ENCODE measurements at places on chromosomes 7 and 10.

GRCh38 chr10:44309939-44310761 is 74.7 kb downstream of the CXCL12 start:
- DNase-seq: no peak

- DNase-seq: no peak
Observed at GRCh38 chr10:61978965-61979364, 77.5 kb downstream of the ARID5B start.

DNA sequence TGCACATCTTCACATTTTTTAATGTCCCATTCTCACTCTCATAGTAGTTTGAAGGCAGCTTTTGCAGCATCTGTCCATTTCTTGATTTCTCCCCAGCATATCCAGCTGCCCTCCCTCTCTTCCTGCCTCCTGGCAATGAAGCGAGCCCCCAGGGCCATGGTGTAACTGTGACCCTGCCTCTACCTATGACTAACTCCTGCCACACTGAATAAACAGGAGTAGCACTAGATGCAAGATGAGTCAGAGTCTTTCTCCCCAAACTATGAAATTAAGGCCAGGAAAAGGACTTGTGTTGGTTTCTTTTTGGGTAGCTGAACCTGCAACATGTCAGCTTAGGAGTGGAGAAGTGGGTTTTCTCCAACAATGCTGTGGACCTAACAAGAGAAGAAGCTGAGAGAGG is 329.0 kb downstream of the RNLS start:
- peak; percentile 29 for DNase-seq

- no peak for DNase-seq
Observed at GRCh38 chr7:5437348-5437892, 13.8 kb upstream of the TNRC18 start.

Measured in smooth muscle cell of the brain vasculature (primary cell).